NCI-H1105 (cell line): ENCODE measurements at places on chromosomes 1 and 21.

- no peak for DNase-seq
Measured at GRCh38 chr1:110612060-110612745, 6.0 kb upstream of the KCNA2 start.

- DNase-seq, result no peak
Measured at GRCh38 chr1:161869291-161869690, 103.2 kb downstream of the ATF6 start.

- no peak for DNase-seq
Measured at GRCh38 chr1:175763797-175764196, 20.4 kb upstream of the TNR start.

GRCh38 chr1:154583773-154584172, 16.2 kb downstream of the CHRNB2 start:
- DNase-seq, result peak; percentile 8

DNA sequence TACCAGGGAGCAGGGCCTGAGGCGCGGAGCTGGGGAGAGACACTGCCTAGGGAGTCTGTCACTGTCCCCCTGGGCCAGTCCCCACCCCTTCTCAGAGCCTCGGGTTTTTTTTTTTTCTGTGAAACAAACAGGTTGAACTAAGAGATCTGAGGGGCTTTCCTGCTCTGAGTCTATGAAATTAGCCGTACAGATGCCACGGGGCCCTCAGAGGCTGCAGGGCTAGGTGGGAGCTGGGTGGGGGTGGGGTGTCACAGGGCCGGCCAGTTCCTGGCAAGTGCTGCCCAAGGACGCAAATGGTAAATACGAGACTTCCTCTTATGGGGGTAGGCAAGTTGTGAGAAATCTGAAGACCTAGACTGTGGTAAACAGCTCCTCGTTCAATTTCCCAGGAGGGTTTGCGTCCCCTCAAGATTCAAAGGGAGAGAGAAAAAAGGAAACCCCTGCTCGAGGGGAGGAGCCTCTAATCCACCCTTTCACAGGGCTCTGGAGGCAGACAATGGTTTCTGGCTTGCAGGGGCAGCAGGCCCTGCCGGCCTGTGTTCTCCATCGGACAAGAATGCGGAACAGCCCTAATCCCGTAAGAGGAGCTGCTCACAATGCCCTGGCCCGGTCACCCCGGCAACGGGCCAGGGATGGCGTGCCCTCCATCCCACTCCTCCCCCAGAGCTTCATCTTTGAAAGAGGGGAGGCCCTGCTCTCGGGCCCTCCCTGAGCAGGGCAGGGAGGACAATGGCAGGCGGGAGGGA, 7.8 kb downstream of the NUAK2 start:
- no peak for DNase-seq
